ENCODE measurements at places on chromosomes 13 and 19.

DNA sequence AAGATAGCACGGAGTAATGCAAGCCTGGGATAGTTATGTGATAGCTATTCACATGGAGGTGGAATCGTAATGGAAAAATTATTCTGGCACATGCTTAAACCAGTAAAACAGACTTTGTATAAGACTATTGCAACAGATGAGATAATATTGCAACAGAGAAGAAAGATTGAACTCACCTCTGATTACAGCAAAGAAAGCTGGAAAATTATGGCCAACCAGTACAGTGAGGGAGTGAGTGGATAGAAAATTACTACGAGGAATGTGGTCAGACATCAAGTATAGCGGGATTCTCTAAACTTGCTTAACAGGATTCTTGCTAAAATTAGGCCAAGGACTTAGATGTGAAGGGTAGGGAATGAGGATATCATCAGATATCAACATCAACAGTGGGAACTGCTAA lies 397.6 kb upstream of the KLHL1 start:
- no peak for DNase-seq

GRCh38 chr13:26718872-26719271 lies 41.7 kb downstream of the GPR12 start:
- DNase-seq, result no peak

- DNase-seq, result no peak
Observed at GRCh38 chr13:29484796-29485195, 110.7 kb downstream of the SLC7A1 start.

GRCh38 chr19:45161738-45162607 lies 1.2 kb upstream of the NKPD1 start:
- DNase-seq, result peak; percentile 51
